ENCODE measurements at places on chromosomes 11 and 22.

GRCh38 chr11:103947546-103947919 is 88.9 kb upstream of the DDI1 start:
- DNase-seq: no peak

- no peak for DNase-seq
Observed at GRCh38 chr11:108204929-108205499, 17.4 kb downstream of the NPAT start.

DNA sequence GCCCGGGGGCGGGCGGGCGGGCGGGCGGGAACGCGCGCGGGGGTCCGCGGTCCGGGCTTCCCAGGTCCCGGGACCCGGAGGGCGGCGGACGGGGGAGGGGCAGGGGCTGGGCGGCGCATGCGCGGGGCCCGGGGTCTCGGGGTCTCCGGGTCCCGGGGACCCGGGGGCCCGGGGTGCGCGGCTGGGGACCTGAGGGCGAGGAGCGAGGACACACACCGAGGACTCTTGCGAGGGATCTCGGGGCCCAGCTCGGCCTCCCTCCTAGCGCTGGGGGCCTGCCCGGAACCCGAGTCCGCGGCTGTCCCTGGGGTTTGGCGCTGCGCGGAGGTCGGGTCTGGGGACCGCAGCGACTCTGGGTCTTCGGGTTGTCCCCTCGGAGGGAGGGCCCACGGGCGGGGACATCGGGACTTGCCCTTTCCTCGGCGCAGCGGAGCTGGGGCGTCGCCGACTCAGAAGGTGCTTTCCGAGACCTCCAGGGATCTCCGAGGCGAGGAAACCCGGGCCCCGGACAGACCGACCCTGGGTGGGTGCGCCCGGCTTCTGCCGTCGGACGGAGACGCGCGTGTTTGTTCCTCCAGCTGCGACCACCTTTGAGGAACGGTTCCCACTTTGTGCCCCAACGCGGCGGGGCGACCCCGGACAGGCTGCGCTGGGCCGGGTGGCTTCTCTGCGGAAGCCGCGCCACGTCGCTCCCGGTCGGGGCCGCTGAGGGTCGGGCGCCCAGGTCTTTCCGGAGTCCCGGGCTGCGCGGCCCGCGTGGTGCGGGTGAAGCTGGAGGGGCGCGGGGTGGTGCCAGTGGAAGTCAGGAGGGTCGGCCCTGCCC is 540 bp downstream of the PPARA start:
- DNase-seq: peak; percentile 24

DNA sequence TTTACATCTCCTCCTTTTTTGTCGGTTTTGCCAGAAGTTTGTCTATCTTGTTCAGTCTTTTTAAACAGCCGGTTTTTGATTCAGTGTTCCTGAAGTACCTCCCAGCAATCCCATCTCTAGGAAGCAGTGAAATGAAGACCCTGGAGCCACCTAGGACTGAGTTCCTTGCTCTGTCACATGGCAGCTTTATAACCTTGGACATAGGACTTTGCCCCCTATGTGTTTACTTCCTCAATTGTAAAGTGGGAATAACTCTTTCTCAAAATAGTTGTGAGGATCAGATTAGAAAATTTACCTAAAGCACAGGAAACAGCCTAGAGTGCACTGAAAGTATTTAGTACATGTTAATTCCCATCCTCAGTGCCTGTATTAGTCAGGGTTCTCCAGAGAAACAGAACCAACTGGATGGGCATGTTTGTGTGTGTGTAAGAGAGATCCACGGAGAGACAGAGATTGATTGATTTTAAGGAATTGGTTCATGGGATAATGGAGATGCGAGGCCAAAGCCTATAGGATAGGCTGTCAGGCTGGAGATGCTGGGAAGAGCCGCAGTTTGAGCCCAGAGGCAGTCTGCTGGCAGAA is 20.0 kb downstream of the FAM83F start:
- no peak for DNase-seq

- no peak for DNase-seq
Observed at GRCh38 chr11:70048279-70049024, 29.7 kb upstream of the ANO1 start.

DNA sequence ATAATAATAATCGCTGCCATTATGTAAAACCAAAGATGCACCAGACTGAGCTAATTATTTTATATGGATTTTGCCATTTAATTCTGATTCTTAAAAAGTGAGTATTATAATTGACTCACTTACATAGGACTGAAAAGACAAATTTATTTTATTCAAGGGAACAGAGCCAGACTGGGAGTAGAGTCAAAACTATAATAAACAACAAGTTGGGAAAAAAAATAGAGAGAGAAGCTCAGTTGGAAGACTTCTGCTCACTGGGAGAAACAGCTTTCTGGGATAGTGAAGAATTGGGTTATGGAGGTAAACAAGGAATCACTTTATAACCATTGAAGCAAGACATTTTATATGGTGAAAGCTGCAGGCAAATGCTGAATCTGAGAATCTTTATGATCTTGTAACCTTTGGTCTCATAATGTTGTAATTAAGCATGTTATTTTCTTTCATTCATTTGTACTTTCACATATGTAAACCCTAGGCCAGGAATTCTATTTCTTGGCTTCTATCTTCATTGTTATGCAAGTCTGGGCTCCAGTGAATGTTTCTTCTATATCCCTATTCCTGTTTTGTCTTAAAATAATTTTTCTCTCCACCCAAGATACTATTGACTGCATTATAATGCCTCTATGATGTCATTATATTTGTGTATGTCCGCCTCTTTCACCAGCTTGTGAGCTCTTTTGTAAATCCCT is 725.3 kb upstream of the CCDC179 start:
- no peak for DNase-seq

DNA sequence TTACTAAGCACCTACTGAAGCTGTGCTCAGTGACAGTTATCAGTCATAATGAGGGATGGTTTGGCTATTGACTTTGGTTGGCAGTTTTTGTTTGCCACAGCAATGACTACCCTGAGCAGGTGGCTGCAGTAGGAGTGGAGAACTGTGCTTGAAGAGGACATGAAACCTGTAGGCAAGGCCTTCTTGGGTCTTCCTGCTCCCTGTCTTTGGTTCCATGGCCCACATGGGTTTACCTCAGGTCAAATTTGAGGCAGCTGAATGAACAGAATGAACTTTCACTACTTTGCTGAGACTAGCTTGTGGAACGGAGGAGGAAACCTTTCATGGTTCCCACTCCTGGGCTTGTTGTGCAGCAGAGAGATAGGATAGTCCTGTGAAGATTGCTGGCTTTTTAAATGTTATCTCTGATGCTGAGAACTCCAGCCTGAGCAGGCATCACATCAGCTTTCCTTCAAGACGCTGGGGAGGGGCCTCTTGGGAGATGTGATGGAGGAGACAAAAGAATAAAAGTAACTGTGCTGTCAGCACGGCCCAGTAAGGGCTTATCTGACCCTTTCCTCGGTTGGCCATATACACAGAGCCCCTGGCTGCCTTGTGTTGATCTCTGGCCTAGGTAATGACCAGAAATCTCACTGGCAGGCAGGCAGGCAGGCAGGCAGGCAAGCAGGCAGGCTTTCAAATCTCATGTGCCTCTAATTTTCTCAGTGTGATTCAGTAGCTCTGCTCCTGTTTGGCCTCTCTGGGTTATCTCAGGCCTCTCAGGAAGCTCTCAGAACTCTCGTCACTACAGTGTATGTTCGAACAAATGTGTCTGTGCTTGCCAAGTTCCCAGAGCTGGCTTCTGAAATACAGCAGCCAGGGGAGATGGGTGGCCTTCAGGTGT is 12.0 kb downstream of the STIM1 start:
- no peak for DNase-seq

GRCh38 chr11:121715405-121715804 is 262.6 kb upstream of the SORL1-AS1 start:
- no peak for DNase-seq

DNA sequence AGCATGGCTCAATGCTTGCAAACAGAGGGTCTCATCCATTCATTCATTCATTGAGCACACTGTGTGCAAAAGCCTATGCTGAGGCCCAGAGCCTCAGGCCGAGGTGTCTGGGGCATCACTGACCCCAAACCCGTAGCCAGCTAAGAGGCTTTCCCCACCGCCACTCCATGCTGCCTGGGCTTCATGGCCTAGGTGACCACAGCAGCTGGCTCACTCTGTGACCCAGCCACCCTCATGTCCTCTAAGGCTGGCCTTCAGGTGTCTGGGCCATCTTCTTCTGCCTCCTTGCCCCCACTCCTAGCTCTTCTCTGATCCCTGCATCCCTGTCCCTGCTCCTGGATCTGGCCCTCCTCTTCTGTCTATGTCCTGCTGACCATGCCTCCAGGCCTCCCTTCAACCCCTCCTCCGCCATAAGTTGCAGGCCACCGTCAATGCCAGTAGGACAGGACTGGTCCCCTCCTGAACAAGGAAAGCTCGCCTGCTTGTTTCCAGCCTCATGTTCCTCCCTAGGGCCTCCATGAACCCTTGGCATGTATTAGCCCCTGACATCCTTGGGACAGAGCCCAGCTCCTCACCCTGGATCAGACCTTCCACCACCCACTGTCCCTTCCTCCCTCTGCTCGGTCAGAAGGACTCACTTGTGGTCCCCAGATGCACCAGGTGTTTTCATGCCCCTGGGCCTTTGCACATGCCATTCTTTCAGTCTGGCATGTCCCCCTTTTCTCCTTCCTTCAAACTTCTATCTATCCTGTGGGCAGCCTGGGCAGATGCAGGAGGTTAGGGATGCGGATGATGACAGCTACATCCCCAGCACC is 92.8 kb downstream of the MYEOV start:
- no peak for DNase-seq

DNA sequence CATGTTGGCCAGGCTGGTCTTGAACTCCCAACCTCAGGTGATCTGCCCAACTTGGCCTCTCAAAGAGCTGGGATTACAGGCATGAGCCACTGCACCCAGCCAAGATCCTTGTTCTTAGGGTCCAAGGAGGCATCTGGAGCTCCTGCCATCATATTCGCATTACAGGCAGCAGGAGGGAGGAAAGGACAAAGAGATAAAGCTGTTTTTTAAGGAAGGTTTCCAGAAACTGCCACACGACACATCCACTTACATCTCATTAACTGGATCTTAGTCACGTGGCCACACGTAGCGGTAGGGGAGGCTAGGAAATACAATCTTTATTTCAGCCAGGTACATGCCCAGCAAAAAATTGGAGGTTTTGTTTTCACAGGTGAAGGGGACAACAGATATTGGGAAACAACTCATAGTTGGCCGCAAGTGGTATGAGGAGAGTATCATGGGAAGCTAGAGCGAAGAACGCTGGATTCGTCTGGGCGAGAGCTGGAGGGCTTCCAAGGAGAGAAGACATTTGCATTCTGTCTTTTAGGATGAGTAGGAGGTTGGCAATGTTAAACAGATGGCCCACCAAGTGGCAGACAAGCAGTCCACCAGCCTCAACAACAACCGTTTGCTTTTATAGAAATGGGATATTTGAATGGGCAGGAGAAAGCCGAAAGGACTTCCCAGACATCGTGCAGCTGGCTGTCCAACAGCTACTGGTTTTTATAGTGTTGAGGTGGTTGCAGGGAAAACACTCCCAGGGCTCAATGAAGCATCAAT is 39.2 kb upstream of the DMC1 start:
- no peak for DNase-seq

GRCh38 chr11:69173925-69174581 is 18.3 kb downstream of the SMIM38 start:
- DNase-seq: no peak

- no peak for DNase-seq
Observed at GRCh38 chr11:74283580-74284180, 27.8 kb downstream of the P4HA3 start.

DNA sequence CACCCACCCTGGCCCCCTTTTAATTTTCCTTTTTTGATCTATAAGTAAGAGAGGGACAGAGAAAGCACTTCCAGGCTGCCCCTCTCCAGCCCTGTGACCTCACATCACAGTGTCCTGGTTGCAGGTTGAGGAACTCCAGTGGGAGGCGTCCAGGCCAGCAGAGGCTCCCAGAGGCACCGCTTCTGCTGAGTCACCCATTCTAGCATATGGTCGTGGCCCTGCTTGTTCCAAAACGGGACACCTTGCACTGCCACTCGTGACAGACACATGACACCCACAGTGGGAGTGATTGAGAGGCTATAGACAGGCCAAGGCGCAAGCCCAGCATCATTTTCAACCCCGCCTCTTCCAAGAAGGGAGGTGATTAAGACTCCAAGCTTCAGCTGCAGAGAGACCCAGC is 16.0 kb upstream of the TMPRSS4 start:
- no peak for DNase-seq

DNA sequence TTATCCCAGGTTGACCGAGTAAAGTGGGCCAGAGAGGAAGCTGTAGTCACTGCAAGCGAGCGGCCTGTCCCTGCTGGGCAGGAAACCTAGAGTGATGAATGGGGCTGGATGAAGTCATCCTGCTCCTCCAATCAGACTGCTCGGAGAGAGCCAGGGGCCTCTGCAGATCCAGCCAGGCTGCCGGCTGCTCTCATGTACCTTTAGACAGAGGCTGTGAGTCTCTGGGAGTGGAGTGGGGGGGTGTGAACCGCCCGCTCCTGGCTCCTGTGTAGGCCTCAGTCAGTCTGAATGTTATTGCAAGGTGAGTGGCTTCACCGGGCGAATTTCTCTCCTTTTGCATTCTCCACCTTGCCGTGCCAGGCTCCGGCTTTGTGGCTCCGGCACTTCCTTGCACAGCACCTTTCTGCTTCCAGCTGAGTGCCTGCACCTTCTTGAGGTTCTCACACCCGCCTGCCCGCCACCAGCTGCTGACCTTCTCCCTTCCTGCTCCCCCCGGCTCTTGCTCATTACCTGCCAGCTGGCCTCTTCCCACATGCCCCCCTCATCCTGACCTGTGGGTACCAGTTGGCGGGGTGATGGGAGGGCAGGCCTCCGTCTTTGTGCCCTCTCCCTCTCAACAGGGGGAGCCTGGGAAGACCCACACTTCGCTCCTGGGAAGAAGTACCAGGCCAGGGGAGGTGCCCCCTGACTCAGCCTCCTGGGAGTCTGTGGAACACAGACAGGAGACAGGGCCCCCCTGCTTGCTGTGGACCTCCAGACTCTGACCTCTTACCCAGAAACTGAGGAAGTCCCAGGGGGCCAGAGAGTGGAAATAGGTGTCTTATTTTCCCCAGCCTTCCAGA is 79.9 kb downstream of the GRAMD1B start:
- DNase-seq: no peak

GRCh38 chr11:16788141-16789062 is 50.0 kb downstream of the C11orf58 start:
- DNase-seq: peak; percentile 13

- DNase-seq: no peak
Observed at GRCh38 chr11:47021527-47021818, 84.9 kb downstream of the CSTPP1 start.

GRCh38 chr11:75541193-75542087 is 15.7 kb upstream of the GDPD5 start:
- DNase-seq: no peak

- no peak for DNase-seq
Observed at GRCh38 chr11:21398195-21398594, 728.8 kb downstream of the NELL1 start.

- DNase-seq: no peak
Observed at GRCh38 chr11:23574149-23574548, 713.9 kb upstream of the CCDC179 start.

GRCh38 chr11:62678433-62678769 is 472 bp downstream of the UBXN1 start:
- DNase-seq: no peak

GRCh38 chr11:826227-826621 is 1.5 kb upstream of the CRACR2B start:
- no peak for DNase-seq
